ENCODE measurements at places on chromosomes 4 and X.

DNA sequence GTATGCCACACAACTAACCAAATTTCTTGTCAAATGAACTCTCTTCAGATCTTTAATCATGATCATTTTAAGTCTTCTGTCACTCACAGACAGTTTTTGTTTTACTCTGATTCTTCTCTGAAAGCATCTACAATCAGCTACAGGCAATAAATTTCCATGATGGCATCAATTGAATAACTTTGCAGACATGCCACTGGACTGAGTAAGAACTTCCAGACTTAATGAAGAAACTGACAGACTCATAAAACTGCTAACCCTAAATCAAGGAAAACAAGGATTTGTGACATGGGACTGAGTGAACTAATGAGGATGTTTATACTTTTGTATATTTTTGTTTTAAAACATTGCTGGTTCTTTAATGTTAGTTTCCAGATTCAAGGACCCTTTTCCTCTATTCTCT, 5.5 kb upstream of the PPP1R2C start:
- no peak for DNase-seq

- no peak for DNase-seq
Observed at GRCh38 chr4:13918991-13919441, 291.5 kb upstream of the BOD1L1 start.

GRCh38 chr4:5757954-5758353, 47.0 kb downstream of the EVC start:
- DNase-seq: peak; percentile 18

- no peak for DNase-seq
Observed at GRCh38 chr4:47315346-47315745, 148.2 kb downstream of the COMMD8 start.

- DNase-seq: no peak
Observed at GRCh38 chr4:150418757-150419410, 163.1 kb upstream of the MAB21L2 start.

GRCh38 chr4:119525005-119525749, 103.4 kb downstream of the PDE5A start:
- no peak for DNase-seq

All from left forelimb (tissue), 1 donor.